ENCODE measurements at places on chromosomes 6 and 20.

- no peak for DNase-seq
These were observed 905 bp downstream of the PPARD start for GRCh38 chr6:35343092-35343834.

GRCh38 chr6:85405175-85405852, 44.6 kb upstream of the NT5E start:
- DNase-seq = peak; percentile 25

DNA sequence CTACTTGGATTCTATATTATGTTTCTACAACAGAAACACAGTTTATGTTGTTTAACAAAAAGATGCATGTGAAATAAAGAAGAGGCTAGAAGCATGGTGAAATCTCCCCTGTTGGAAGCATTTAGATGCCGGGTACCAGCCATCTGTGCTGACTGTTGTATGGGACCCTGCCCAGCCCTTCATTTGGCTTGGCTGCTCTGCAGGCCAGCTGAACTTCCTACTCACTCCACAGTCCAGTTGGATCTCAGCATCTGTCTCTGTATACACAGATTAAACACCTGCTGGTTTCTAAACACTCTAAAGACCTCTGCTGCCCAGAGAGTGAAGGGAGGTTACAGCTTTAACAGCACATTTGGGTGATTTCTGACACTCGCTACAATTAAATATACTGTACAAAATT, 228.3 kb downstream of the SLC35F1 start:
- DNase-seq = no peak

DNA sequence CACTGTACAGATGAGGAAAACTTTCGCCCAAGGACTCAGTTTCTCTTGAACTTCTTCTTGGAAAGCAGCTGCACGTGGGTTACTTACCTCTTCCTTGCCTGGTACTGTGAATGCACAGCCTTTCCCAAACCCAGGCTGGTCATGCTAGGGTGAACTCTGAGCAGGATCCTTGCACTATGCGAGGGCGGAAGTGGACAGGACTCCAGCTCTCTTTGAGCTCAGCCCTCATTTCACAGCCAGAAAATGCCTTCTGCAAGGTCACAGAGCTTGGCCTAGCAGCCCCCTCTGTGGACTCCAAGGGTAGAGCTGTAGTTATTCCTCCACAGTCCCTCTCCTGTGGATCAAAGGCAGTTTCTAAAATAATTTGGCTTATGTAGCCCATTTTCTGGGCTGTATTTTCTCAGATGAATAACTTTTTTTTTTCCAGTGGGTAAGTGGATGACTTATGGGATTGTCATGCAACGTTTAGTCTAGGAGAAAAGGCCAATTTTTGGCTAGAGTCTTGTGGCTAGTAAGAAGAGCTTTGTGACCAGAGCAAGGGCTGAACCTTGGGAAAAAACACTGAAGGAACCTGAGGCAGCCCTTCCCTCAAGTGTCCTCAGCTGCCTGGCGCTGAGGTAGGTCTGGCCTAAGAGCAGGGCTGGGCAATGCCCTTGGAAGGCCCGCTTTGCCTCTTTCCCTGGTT, 172.7 kb downstream of the SCP2D1 start:
- DNase-seq = no peak

DNA sequence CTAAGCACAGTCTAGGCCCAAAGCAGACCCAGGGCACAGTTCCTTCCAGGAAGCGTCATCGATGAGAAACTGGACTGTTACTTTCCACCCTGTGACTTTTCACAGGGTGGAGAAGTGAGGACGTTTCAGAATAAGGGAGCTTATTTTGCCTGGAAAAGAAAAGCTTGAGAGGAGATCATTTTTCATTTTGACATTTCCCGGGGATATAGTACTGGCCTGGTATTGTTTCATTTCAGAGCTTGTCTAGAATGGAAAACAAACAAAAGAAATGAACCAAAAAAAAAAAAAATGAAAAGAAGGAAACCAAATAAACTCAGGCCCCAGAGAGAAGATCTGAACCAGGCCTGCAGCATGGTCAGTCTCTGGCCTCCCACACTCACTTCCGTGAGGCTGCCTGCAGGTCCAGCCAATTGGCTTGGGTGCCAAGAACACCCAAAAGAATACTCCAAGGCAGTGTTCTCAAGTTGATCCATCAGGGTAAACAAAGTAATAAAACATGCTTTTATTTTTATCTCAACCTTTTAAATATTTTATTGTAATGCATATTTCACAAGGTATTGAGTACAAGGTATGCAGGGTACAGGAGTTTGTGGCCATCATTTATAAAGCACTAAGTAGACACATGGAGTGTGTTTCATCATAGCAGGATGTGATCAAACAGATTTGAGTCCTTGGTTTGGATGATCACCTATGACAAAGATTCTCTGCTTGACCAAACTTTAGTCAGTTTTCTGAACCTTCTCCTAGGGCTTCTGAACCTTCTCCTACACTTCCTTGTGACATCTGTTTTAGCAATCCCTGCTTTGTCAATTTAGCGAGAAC, 176.9 kb upstream of the GGTLC1 start:
- no peak for DNase-seq

DNA sequence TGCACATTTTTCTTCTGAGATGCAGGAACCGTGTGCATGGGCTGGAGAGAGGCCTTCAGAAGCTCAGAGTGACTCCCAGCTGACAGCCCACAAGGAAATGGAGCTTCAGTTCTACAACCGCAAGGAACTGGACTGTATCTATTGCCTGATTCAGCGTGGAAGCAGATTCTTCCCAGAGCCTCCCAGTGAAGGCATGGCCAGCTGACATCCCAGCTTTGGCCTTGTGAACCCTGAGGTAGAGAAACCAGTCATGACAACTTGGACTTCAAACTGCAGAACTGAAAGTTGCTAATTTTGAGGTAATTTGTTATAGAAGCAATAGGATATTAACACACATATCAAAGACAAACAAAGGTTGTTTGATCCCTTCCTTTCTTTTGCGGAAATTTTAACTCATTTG, 94.3 kb upstream of the NOX3 start:
- no peak for DNase-seq
